Urothelium cell line (cell line): ENCODE measurements at places on chromosomes 4 and X.

- no peak for DNase-seq
Observed at GRCh38 chr4:41512136-41512535, 25.8 kb upstream of the LIMCH1 start.

- DNase-seq = no peak
Observed at GRCh38 chrX:66000628-66001272, 39.1 kb downstream of the VSIG4 start.

DNA sequence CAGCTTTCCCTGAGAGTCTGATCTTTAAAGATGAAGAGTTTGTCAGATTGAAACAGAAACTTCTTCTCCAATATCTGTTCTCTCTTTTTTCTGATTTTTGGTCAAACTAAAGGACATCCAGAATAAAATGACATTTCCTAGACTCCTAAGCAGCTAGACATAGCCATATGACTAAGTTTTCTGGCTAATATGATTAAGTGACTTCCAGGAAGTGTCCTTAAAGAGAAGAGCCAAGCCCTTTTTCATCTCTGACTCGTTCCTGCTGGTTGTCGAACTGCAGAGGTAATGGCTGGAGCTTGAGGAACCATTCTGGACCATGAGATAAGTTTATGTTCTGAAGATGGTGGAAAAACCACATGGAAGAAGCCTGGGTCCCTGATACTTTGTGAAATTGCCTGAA lies 546.0 kb downstream of the BCOR start:
- DNase-seq = no peak

DNA sequence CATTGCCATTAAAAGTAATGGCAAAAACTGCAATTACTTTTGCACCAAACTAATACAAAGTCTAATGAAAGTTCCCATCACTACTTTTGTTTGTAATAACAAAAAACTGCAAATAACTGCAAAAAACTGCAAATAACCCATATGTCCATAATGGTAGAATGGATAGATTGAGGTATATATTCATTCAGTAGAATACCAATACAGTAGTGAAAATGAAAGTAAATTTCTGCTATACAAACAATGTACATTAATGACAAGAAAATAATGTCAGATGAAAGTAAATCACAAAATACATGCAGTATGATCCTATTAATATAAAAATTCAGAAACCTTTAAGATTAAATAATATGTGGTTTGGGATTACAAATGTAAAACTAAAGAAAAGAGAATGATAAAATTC lies 41.3 kb upstream of the CEP135 start:
- no peak for DNase-seq

DNA sequence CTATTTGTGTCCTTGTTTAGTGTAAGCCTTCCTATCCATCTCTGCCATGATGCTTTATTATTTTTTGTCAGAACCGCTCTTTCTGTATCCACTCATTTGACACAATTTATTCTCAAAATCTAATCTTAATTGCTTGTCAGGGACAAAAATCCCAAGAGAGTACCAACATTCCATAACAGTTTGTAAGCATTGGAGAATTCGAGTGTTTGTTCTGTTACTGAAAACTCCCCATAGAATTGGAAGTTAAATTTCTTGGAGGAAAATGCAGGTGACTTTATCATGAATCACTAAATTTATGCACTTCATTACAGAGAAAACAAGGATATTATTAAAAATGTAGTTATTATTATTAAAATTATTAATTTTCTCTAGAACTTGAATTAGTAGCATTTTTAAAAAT lies 1986.1 kb downstream of the ARAP2 start:
- no peak for DNase-seq

GRCh38 chr4:121717680-121718237 lies 21.0 kb upstream of the ANXA5 start:
- no peak for DNase-seq

DNA sequence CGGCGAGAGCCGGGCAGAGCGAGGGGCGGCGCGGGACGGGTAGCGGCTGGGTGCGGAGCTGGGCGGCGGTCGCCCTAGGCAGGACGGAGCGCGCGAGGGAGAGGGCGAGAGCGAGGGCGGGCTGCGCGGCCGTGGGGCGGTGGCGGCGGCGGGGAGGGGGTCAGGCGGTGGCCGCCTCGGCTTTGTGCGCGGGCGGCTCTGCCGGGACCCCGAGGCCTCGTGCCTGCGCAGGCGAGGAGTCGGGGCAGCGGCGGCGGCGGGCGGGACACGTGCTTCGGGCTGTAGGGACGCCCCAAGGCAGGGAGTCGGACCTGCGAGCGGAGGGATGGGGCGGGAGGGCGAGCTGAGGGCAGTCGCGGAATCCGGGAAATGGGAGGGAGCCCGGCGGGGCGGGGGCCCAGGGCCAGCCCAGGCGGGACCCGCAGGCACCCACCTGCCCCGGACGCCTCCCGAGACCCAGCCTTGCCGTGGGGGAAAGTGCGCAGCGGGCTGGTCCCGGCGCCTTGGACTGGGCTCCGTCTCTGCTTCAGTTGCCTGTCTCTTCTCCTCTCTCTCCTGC lies 465 bp downstream of the BMPR1B start:
- DNase-seq = peak; percentile 63

GRCh38 chrX:150513544-150513943 lies 54.9 kb upstream of the MTM1 start:
- DNase-seq = no peak

DNA sequence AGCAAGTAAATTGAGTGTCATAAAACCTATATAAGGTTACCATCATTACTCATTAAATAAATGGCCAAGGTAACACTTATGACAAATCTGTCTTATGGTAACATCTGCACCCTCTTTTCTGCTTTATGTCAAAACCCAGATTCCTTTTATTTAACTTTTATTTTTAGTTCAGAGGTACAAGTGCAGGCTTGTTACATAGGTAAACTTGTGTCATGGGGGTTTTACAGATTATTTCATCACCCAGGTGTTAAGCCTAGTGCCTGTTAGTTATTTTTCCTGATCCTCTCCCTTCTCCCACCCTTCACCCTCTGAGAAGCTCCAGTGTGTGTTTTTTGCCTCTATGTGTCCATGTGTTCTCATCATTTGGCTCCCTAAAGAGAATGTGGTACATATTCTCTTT lies 930.7 kb downstream of the CCSER1 start:
- DNase-seq = no peak

DNA sequence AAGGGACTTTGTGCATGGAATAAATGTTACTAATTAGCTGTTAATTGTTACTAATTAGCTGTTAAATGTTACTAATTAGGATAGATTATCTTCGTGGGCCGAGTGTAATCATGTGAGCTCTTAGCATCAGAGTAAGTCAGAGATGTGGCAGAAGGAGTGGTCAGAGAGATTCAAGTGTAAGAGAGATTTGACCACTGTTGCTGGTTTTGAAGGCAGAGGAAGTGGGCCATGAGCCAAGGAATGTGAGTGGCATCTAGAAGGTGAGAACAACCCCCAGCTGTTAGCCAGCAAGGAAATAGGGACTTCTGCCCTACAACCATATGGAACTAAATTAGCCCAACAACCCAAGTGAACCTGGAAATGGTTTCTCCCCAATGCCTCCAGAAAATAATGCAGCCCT lies 28.2 kb downstream of the ODAPH start:
- DNase-seq = peak; percentile 39

DNA sequence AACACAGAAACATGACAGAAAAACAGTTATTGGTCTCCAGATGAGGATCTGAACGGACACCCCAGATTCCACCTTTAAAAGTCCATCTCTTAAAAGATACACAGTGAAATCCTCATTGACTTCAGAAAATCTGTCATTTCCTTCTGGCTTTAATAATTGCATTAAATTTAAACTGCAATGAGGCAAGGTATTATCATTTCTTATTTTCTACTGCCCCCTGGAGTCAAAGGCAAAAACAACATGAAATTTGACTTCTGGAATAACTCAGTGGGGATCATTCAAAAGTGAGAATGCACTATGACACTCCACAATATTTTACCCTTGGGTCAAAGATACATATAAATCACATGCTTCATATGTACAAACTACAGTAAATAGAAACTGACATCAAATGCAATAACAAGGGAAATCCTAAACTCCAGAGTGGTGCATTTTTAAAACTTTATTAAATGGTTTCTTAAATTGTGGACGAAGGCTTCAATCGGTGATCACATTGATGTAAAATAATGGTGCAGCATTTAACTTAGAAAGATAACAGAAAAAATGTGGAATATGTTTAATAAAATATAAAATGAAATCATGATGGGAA lies 56.4 kb upstream of the SPANXN1 start:
- DNase-seq = no peak

GRCh38 chr4:72564184-72564583 lies 4.8 kb downstream of the ADAMTS3 start:
- no peak for DNase-seq

DNA sequence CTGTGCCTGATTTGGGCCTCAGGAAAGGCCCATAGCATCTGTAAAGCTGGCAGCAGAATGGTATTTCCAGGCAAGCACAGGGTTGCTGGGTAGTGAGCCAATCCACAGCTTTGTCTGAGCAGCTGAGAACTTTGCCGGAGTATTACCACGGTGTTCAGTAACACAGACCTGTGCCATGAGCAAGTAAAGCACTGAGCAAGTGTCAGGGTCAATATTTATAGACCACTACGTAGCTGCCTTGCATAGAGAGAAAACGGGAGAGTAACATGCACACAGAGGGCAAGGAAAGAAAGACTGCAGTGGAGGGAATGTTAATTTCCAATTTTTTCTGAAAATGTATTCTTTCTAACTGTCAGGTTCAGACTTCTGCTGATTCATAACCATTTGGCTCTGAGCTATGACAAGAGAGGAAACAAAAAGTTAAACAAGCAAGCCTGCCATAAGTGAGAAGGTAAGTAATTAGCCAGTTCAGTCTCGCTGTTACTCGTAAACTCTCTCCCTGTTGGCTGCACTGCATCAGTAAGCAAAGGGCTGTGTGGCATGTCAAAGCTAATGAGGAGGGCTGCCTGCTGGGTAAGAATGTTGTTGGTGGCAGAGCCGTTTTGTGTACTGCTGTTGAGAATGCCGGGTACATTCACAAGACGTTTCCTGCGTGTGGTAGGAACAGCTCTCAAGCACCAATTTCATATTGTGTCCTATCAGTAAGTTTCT lies 238.1 kb downstream of the BMPR1B start:
- DNase-seq = no peak

DNA sequence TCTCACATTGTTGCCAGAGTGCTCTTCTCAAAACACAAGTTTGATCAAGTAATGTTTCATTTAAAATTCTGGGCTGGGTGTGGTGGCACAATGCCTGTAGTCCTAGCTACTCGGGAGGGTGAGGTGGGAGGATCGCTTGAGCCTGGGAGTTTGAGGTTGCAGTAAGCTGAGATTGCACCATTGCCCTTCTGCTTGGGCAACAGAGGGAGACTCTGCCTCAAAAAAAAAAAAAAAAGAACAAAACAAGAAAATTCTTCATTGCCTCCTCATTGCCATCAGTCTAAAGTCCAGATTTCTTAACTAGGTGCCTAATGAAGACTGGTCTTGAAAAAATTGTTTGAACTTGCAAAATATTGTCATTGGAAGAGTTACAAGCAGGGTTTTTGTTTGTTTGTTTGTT lies 120.1 kb downstream of the MFAP3L start:
- no peak for DNase-seq

GRCh38 chr4:1011022-1011665 lies at the start of gene FGFRL1:
FGFRL1 (plus strand) TSS chr4:1011626; CDS start chr4:1012486, 860 bp downstream.
- DNase-seq = peak; percentile 93

DNA sequence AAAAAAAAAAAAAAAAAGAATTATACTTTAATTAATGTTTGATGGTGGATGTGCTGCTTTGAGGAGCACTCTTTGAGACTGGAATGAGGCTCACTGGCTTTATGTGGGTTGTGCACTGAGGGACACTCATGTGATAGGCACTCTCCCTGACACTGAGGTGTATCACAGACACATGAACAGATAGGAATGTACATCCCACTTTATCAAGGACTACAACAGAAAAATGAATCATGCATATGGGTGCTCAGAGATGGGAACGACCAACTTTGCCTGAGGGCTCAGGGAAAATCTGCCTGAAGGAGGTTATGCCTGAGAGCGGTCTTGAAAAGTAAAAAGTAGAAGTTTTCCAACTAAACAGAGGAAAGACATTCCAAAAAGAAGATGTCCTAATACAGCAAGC lies 97.7 kb upstream of the RBPJ start:
- DNase-seq = no peak

DNA sequence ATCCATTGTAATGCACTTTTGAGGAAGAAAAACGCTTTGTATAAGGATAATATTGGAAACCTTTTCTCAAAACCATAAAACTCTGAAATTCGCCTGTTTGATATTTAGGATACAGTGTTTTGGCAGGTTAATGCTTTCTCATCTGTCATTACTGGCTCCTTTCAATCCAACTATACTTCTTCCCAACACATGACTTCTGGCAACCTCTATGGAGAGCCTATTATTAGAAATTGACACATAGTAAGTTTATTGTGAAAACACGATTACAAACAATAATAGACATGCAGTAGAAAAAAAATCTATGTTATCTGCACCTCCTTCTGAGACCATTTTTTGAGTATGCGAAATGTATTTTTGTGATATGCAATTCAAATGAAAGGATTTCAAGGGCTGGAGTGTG lies 4.6 kb upstream of the KLHL34 start:
- DNase-seq = no peak

GRCh38 chr4:169268951-169269760 lies 1.6 kb downstream of the SH3RF1 start:
- DNase-seq = no peak

DNA sequence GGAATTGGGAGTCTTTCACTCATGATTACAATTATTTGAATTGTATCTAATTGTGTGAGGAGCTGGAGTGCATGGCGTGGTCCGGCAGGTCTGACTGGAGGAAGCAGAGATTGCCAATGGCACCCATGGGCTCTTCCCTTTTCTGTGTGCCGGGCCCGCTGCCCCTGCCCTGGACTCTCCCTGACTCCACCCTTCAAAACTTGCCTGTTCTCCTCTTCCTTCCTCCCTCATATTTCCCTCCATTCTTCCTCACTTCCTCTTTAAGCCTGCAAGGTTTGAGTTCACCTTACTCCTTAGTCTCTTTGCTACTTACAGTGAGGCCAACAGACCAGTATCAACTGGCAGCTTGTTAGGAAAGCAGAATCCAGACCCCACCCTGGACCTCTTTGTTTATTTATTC lies 6.5 kb upstream of the STBD1 start:
- DNase-seq = no peak

- no peak for DNase-seq
Observed at GRCh38 chrX:133859336-133859735, 126.1 kb downstream of the GPC3 start.

DNA sequence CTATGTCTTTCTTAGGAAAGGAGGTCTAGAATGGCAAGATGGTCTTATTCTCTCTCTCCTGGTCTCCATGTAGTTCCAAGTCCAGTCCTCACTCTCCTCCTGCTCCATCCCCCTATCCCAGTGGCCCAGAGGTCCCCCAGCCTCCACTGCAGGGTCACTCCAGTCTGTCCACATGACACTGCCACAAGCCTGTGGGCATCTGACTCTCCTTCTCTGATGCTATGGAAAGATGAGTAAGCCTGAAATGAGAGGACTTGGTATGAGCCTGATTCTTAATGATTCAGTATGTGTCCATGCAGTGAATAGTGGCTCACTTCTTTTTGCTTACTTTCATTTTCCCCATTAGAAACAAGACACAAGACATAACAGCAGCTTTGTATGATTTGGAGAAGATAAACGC lies 516.8 kb upstream of the ADGRL3 start:
- DNase-seq = peak; percentile 7

GRCh38 chr4:54547299-54548097 lies 110.3 kb upstream of the KIT start:
- no peak for DNase-seq

- DNase-seq = no peak
Observed at GRCh38 chr4:8254076-8254475, 15.5 kb upstream of the HTRA3 start.

GRCh38 chrX:21559417-21559816 lies 98.7 kb downstream of the KLHL34 start:
- no peak for DNase-seq

- DNase-seq = no peak
Observed at GRCh38 chrX:153521034-153521433, 3.6 kb downstream of the ATP2B3 start.
